Stimulated activated CD8-positive, alpha-beta memory T cell treated with anti-CD3 and anti-CD28 coated beads, Interleukin-12 subunit alpha, Interleukin-12 subunit beta, amount 100 ng/mL, for 1 hour (primary cell): ENCODE measurements at places on chromosomes 13 and 19.

- no peak for DNase-seq
Observed at GRCh38 chr13:77980592-77980991, 62.0 kb upstream of the EDNRB start.

DNA sequence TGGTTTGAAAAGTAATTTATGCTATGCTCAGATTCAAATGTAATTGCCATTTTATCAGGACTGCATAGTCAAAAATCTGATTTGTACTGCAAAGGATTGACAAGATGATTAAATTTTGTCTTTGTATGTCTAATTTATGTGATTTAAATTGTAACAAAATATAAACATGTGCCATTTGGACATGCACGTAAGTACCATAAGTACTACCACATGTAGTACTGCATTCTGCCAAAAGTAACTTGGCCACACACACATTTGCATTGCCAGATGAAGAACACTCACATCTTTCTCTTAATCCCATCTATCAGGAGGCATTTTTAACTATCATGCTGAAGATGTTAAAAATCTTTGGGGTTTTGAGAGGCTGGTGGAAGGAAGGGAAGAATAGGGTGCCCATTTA is 133.3 kb downstream of the KLF12 start:
- DNase-seq, result no peak

- no peak for DNase-seq
Observed at GRCh38 chr13:39968646-39969475, 313.4 kb downstream of the COG6 start.

DNA sequence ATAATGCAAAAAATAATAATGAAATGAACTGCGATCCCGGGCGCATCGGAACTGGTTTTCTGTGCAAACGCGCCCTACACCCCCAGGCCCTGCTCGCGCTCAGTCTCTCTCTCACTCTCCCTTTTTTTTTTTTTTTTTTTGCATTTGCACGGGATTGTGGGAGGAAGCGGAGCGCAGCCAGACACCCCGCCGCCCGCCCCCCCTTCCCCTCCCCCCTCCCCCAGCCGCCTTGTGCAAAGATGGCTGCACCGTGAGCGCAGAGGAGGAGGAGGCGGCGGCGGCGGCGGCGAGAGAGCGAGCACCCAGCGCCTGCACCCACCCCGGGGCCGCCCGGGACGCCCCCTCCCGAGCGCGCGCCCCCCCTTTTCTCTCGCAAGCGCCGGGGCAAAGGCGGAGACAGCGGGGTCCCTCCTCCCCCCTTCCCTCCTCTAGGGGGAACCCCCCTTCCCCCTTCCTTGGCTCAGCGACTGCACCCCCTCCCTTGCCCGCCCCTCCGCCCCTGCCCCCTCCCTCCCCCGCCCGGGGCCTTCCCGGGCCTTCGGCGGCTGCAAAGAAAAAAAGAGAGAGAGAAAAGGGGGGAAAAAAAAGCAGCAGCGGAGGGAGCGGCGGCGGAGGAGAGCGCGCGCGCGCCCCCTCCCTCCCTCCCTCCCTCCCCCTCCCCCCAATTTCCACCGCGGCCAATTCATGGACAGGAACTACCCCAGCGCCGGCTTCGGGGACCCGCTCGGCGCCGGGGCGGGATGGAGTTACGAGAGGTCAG is at the start of gene PRR12:
Gene PRR12, plus strand, starts transcription at position 212 of the 760 bp plus-strand sequence. Its CDS starts 473 bp downstream, at position 685.
- no peak for DNase-seq

- DNase-seq, result no peak
Observed at GRCh38 chr19:39308531-39309304, 11.9 kb downstream of the LRFN1 start.

DNA sequence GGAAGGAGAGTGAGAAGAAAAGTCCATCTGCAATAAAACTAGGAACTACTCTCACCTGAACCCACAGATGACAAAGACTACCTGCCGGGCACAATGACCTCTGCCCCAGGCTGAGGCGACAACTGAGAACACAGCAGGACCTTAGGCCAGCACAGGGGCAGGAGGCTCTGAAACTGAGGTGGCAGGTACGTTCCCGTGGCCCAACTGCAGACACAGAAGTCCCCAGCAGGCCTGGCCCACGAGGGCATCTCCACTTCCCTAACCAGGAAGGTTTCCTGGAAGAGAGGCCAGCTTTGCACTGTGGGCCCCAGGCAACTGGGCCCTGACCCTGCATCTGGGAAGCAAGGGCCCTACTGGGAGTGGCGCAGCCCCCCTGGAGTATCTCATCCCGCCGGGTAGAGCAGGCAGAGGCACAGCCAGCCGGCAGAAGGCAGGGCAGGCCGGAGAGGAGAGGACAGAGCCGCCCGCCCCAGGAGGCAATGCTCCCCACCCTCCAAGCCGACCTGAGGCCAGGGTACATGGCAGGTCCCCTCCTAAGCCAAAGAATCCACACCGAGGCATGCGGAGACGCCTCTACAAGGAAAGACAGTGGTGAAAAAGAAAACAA is 32.7 kb downstream of the STK24 start:
- DNase-seq, result no peak

DNA sequence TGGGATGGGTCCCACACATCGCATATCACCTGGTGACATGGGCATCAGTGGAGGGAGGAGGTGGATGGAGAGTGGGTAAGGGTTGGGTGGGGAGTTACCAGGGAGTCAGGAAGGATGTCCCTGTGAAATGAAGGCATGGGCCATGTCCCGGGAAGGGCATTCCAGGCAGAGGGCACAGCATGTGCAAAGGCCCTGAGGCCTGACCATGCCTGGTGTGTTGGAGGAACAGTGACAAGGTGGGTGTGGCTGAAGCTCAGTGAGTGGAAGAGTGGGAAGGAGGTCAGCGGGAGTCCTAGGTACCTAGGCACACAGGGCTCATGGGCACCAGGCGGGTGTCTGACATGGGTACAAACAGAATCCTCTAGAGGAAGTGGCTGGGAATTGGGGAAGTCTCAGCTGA is 11.0 kb upstream of the COLGALT1 start:
- no peak for DNase-seq

GRCh38 chr13:22486490-22486889 is 694.3 kb upstream of the SGCG start:
- DNase-seq, result no peak

DNA sequence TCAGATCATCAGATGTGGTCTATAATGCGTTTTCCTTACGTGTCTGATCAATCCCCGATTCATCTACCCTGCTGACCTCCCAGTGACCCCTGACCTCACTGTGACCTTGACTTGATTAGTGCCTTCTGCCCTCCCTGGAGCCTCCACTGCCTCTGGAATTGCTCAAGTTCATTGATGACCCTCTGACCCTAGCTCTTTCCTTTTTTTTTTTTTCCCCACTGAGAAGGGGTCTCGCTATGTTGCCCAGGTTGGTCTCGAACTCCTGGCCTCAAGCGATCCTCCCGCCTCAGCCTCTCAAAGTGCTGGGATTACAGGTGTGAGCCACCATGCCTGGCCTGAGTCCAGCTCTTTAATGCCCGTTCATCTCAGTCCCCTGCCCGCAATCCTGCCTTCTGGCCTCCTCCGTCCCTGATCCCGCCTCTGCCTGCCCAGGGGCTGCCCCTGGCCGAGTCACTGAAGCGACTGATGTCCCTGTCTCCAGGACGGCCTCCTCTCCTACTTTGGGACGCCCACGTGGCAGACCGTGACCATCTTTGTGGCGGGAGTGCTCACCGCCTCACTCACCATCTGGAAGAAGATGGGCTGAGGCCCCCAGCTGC is 4.0 kb upstream of the FTL start:
- DNase-seq, result no peak

- no peak for DNase-seq
Observed at GRCh38 chr13:21541980-21542379, 62.0 kb downstream of the MICU2 start.

DNA sequence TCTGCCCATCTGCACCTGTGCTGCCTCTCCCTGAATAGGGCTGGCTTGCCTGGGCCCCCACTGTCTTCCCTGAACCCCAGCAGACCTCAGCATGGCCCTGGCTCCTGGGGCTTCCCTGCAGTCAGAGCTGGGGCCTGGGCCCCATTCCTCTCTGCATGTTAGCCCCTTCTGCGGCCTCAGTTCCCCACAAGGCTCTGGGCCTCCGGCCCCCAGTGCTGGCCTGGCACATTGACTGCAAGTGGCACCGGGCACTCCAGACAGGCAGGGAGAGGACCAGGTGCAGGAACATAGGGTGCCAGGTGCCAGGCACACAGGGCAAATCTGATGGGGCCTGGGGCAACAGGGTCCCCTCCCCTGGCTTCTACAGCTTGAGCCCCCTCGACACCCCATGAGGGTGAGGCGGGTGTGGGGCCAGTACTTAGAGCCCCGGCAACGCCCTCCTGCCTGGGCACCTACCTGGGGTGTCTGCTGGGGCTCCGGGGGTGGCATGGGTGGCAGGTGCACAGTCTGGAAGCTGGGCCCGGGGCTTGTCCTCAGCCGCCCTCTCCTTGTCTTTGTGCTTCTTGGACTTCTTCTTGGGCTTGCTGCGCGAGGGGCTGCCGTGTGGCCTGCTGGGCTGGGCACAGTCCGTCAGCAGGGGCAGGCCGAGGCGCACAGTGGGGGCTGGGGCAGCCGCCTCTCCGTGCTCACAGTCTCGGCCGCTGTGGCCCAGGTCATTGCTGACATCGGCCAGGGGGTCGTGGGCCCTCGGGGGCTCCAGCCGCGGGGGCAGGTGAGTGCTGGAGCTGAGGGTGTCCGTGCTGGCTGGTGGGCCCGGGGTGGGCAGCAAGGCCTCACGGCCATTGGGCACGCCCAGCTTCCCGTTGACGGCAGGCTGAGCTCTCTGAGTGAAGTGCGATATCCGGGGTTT is 12.3 kb upstream of the ISYNA1 start:
- no peak for DNase-seq

DNA sequence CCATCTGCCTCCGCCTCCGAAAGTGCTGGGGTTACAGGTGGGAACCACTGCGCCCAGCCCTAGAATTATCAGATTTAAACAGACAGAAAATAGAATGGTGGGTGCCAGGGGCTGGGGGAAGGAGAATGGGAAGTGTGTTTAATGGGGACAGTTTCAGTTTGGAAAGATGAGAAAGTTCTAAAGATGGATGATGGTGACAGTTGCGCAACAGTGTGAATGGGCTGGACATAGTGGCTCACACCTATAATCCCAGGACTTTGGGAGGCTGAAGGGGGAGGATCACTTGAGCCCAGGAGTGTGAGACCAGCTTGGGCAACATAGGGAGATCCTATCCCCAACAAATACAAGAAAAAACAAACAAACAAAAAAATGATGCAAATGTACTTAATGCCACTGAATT is 15.9 kb downstream of the KANK2 start:
- no peak for DNase-seq
